RKO (cell line): ENCODE measurements at places on chromosomes 7 and 10.

DNA sequence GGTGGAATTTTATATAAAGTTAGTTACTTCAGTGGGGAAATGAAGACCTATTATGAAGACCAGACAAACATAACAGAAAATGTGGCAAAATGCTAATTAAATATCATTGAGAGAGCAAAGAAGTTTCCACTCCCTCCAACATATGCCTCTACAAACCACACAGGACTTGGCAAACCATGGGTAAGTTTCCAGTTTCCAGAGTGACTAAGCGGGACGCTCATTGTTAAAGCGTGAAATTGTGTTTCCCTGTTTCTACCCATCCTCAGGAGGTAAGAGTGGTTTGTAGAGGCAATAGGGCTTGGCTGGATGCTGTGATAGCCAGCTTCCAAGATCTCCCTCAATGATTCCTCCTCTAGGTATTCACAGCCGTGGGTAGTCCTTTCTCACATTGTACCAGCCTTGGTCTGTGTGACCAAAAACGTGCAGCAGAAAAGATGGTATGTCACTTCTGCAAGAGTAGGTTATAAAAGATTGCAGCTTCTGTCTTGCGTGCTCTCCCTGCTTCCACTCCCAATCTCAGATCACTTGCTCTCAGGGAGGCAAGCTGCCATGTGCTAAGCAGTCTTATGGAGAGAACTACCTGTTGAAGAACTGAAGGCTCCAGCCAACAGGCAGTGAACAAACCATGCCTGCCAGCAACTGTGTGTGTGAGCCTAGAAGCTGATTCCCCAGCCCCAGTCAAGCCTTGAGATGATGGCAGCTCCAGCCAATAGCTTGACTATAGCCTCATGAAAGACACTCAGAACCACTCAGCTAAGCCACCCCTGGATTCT, 35.7 kb downstream of the CBX3 start:
- no peak for DNase-seq

- no peak for DNase-seq
Observed at GRCh38 chr7:8362723-8363369, 70.6 kb upstream of the NXPH1 start.

GRCh38 chr10:129888784-129889616, 75.1 kb downstream of the EBF3 start:
- peak; percentile 49 for DNase-seq

- no peak for DNase-seq
Observed at GRCh38 chr10:117989962-117990361, 56.8 kb downstream of the RAB11FIP2 start.

DNA sequence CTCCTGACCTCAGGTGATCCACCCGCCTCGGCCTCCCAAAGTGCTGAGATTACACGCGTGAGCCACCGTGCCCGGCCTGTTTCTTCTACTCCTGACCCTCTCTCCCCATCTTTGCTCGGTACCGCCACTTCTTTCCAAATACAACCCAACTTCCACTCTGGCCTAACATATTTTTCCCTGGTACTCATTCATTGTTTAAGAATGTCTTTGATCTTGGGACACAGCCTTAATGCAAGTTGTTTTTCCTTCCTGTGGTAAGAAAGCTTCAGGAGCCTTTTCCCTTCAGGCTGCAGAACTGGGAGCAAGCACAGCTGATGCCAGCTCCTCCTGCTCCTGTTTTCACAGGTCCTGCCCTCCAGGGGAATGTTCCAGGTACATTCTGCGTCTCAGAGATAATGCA, 13.7 kb downstream of the CALML3 start:
- DNase-seq, result no peak

- no peak for DNase-seq
Observed at GRCh38 chr10:75650648-75651047, 219.2 kb downstream of the LRMDA start.

DNA sequence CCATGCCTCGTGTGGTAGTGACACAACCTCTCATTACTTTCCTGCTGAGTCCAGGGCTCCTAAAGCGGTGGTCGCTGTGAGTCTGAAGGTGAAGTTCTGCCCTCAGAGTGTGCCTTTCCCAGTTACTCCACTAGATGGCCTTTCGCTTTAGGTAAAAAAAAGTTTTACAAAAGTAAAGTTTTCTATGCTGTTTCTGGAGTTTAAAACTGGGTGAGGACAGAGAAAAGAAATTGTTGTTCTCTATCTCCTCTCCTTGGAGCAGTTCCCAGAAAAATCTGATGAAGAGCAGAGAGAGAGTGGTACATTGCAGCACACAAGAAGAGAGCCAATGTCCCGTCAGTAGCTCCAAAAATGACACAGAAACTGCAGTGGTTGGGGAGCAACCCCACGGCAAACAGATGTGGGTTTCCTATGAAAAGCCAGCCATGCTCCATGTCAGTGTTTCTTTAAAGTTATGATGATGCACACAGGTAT, 257.1 kb downstream of the GLI3 start:
- peak; percentile 25 for DNase-seq

GRCh38 chr7:128352153-128352537, 8.4 kb upstream of the RBM28 start:
- DNase-seq, result no peak

DNA sequence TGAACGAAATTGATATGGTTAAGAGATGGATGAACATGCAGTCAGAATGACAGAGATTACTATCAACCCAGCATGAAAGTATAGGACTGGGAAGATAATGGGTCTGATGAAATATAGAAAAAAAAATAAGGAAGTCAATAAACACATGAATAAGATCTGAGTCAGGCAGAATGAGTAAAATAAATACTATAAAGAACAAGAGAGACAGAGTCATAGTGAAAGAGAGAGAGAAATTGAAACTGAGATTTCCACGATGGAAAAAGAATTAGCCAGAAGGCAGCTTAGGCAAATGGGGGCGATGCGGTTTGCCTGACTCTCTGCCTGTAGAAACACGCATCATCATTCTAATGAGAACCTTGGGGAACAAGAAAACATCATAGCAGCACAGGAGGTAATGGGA, 26.6 kb downstream of the SEMA3D start:
- DNase-seq, result no peak

DNA sequence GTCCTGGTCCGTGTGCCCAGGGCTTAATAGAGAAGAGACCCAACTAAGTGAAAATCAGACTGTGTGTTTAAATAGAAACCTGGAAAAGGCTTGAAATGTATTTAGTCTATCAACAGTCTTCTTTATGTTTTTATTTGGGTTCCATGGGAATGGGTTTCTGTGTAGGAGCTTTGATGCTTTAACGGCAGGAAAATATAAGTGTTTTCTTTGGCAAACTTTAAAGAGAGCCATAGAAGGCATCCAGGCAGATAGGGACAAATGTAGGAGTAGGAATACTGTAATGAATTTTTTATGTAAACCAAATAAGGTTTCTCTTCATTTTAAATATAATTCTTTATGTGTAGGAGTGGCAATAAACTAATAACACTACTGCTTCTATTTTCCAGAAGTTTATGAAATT, 989.0 kb downstream of the GATA3 start:
- no peak for DNase-seq

GRCh38 chr7:38629651-38630510, 1.3 kb downstream of the AMPH start:
- no peak for DNase-seq

GRCh38 chr10:75108684-75109458, 2.6 kb upstream of the SAMD8 start:
- peak; percentile 34 for DNase-seq

DNA sequence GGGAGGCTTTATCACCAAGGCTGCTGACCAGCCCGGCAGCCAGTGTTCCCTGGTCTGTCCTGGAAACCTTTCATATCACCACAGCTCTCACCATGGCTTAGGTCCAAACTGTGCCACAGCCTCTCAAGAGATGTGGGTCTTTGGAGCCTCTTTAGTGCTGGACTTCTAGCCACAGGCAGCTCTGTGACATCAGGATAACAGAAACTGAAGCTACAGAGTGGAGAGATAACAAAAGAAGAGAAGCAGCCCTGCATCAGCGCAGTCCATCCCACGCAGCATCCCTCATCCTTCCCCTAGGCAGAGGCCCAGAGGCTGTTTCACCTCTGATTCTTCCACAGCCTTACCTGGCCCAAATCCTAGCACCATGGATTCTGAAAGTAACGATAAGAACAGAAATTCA, 187.9 kb upstream of the KMT2E start:
- DNase-seq, result no peak

DNA sequence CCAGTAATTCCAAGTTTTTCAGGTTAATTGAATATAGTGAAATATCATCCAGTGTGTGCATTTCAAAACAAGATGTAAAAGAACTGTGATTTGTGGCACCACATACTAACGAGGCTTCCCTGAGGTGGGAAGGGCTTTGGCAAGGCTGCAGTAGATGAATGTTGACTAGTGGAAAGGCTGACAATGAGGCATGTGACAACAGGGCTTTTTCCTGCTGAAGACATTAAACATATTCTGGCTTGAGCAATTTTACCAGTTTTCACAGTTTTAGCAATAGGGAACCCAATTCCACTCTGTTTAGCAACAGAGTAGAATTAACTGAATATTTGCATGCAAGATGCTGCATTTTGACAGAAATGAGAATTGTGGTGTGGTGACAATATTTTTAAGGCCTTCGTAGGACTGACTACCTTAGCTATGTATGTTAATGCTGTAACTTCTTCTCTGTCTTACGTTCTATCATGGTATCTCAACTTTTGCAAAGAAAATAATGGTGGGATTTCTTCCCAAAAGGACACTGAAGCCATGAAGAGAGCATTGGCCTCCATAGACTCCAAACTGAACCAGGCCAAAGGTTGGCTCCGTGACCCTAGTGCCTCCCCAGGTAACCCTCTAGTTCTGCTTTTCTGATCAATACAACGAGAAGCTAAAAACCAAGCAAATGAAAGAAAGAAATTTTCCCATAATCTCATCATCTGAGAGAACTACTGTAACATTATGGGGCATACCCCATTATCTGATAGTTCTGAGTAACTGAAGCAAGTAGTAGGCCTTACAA, 68.5 kb downstream of the AP3M1 start:
- no peak for DNase-seq

- no peak for DNase-seq
Observed at GRCh38 chr10:61866700-61867368, 34.7 kb upstream of the ARID5B start.

DNA sequence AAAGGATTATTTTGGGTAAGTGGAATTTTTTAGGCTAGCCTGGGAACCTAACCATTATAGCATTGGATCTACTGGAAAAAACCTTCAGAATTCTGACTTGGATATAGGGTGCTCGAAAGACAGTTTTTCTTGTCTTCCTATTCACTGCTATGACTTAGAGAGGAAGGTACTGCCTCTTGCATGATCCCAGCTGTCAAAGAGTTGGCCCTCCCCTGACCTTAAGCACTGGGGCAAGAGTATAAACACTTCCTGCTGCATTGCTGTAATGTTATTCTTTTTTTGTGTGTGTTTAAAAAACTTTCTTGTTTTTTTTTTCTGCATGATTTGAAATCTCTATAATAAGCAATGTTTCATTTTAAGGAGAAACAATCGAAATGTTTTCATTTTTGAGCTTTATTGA, 113.0 kb downstream of the LRMDA start:
- DNase-seq, result no peak

DNA sequence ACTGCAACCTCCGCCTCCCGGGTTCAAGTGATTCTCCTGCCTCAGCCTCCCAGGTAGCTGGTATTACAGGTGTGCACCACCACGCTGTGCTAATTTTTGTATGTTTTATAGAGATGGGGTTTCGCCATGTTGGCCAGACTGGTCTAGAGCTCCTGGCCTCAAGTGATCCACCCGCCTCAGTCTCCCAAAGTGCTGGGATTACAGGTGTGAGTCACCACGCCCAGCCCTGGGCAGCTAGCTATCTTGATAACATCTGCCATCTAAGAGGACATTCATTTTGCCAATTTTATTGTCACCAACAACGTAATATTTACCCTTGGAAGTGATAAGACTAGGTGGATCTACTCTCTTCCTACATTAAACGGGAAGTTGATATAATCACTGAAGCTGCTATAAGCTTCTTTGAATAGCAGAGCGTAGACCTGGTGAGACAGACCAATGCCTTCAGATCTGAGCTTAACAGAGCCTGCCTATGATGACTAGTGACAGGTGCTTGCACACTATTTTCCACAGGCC, 39.7 kb upstream of the SLC35B4 start:
- DNase-seq, result no peak

DNA sequence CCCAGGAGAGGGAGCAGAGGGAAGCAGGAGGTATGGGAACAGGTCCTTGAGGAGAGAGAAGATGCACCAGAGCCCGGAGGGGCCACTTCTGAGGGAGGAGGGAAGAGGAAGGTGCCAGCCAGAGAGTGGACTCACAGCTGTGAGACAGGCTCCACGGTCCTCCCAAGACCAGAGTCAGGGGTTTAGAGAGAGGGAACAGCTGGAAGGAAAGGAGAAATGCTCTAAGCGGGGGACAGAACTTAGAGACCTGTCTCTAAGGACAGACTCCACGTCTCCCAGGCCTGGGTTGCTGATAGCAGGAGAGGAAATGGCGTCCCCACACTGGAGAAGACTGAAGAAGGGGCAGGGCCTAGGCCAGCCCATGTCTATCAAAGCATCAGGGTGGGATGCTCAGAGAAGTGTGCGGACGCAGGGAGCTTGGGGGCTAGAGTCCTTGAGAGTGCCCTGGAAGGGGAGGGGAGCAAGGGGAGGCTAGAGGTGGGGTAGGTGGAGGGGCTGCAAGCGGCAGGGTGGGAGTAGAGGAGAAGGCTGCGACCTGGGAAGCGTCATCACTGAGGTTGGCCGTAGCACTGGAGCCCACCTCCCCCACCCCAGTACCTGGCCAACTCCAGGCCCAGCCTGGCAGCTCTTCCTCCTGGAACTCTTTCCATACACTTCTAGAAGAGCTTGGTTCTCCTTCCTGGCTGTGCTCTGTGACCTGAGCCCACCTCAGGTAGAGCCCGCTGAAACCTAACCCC, 25.6 kb upstream of the GRID1 start:
- no peak for DNase-seq

GRCh38 chr7:33079763-33080690, 17.5 kb upstream of the NT5C3A start:
- DNase-seq, result no peak

- DNase-seq, result no peak
Observed at GRCh38 chr7:93176992-93177580, 28.9 kb upstream of the SAMD9L start.

- no peak for DNase-seq
Observed at GRCh38 chr10:98269435-98269912, 1.5 kb upstream of the LOXL4 start.

DNA sequence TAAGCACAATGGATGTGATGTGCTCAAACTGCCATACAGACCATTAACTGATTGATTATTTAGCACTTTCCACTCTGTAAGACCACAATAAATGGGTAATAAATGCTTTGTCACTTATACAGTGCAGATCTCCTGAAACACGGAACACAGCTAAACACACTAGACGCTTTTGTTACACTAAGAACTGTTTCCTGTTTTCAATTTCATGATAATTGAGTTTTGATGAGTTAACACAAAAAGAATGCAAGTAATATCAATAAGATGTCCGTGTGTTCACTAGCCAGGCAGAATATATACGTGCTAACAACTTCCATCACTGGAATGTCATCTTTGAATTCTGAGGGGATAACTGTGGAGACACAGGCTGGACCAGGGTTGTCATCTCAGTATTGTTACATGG, 178.8 kb downstream of the SKAP2 start:
- DNase-seq, result no peak
